Right lobe of liver (tissue), 6 donors: ENCODE measurements at places on chromosomes 6 and 20. TPM values are rescaled to one million over a fixed set of nuclear protein-coding genes. Genes with fewer than 3 reads are reported as not detected.

EFCAB8 gene
- not detected for total RNA-seq

- H3K36me3 ChIP-seq, result no peaks in the 10 kb centered on the region
- no peak overlapping the region for H3K27ac ChIP-seq
- no peaks in the 10 kb centered on the region for H3K4me1 ChIP-seq
- no peaks in the 10 kb centered on the region for H3K27me3 ChIP-seq
- no peak overlapping the region for H3K4me3 ChIP-seq
- no peak for DNase-seq
Measured at GRCh38 chr6:13004601-13005000, 288.0 kb downstream of the PHACTR1 start.

DNA sequence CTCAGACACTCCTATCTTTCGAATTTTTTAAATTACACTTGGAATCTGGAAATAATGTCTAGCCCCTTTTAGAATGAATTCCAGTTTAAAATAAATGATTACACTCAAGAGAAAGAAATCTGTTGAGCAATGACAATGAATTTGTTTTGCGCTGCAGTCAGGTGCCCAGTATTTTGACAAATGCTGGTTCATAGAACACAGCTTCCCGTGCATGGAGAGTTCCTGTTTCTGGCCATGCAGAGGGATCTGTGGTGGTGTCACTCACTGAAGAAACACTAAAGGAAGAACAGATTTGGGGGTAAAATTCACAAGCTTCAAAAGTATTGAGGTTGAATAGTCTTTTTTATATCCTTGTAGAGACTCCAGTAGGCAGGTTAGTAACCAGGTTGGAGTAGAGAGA is 113.4 kb upstream of the CEP85L start:
- H3K36me3 ChIP-seq, result no peaks in the 10 kb centered on the region
- DNase-seq, result no peak
- H3K27ac ChIP-seq, result no peak overlapping the region
- no peaks in the 10 kb centered on the region for H3K4me1 ChIP-seq

- H3K36me3 ChIP-seq, result no peaks in the 10 kb centered on the region
- H3K27ac ChIP-seq, result no peak overlapping the region
- no peaks in the 10 kb centered on the region for H3K27me3 ChIP-seq
- DNase-seq, result no peak
Measured at GRCh38 chr6:111743862-111744692, 129.2 kb downstream of the FYN start.

DNA sequence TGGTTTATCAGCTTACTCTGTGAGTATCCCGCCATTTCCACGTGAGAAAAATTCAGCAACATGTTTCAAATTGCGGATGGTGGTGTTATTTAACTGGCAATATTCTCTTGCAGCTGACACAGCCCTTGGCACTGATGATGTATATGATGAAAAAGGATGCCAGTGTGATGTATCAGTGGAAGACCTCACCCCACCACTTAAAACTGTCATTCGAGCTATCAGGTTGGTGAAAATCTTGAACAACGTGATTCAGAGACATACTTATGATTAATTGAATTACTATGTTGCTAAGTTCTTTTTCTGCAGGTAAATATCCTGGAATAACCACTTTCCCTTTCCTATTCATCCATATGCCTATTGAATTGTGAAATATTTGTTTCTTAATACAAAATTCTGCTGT is 55.7 kb downstream of the KHDC1L start:
- H3K36me3 ChIP-seq, result no peaks in the 10 kb centered on the region
- H3K27me3 ChIP-seq, result no peaks in the 10 kb centered on the region
- no peaks in the 10 kb centered on the region for H3K4me1 ChIP-seq
- H3K4me3 ChIP-seq, result no peak overlapping the region

GRCh38 chr20:47805951-47806350 is 20.7 kb upstream of the SULF2 start:
- no peak overlapping the region for H3K27ac ChIP-seq
- no peak overlapping the region for H3K4me3 ChIP-seq
- H3K36me3 ChIP-seq, result no peaks in the 10 kb centered on the region
- no peaks in the 10 kb centered on the region for H3K4me1 ChIP-seq
- no peak for DNase-seq

GRCh38 chr20:10972219-10972860 is 298.5 kb upstream of the JAG1 start:
- H3K27me3 ChIP-seq, result no peaks in the 10 kb centered on the region
- H3K27ac ChIP-seq, result no peak overlapping the region
- H3K4me1 ChIP-seq, result no peaks in the 10 kb centered on the region
- H3K4me3 ChIP-seq, result no peak overlapping the region

DNA sequence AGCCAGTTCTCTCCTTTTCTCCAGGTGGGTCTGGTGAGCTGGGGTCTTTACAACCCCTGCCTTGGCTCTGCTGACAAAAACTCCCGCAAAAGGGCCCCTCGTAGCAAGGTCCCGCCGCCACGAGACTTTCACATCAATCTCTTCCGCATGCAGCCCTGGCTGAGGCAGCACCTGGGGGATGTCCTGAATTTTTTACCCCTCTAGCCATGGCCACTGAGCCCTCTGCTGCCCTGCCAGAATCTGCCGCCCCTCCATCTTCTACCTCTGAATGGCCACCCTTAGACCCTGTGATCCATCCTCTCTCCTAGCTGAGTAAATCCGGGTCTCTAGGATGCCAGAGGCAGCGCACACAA is 765 bp upstream of the CFB start:
- peak overlapping the region; percentile 78 for H3K4me3 ChIP-seq
- H3K36me3 ChIP-seq, result no peaks in the 10 kb centered on the region
- H3K27ac ChIP-seq, result peak overlapping the region; percentile 51
